ENCODE measurements at places on chromosomes 5 and 9.

- no peak for DNase-seq
Observed at GRCh38 chr9:121901616-121902015, 191.5 kb downstream of the TTLL11 start.

DNA sequence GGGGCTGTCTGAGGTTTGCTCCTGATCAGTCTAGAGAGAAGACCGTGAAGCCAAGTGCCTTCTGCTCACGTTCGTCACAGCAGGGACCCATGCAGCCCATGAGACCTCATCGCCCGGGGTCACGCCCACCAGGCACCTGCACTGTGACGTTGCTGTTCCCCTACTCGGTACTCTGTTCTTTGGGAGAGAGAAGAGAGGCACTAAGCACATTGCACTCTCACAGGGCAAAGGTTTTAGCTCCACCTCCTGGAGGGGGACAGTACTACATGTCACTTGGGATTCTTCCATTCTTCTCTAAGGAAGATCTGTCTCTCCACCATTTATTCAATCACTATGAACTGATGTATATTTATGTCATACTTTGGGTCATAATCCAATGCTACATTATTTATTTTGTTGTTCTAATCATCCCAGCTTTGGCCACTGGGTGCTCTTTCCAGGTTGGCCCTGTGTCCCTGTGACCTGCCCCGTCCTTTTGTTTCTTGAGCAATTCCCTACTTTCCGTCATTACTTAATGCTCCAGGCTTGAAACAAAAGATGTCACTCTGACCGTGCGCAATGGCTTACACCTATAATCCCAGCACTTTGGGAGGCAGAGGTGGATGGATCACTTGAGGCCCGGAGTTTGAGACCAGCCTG is 31.4 kb upstream of the BRD3 start:
- peak; percentile 36 for DNase-seq

GRCh38 chr5:139849942-139850341 is 54.3 kb downstream of the PSD2 start:
- DNase-seq: no peak

DNA sequence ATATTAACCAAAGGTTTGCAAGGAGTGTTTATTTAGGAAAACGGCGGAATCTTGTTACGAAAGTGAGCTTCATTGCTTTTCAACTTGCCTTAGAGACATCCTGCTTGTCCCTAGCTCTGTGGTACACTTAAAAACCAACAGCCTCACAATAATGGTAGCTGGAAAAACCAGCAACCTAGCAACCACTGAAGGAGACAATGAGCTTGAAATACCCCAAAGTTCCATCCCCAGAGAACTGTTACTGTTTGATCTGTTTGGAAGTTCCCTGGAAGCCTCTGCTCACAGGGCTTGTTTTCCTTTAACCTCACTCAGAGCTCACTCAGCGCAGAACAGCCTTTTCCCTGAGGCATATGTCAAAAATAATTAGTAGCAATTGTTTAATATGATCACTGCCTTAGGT is 43.2 kb downstream of the SH3TC2 start:
- DNase-seq: no peak

- DNase-seq: no peak
Observed at GRCh38 chr9:967903-968641, 8.4 kb upstream of the DMRT3 start.

DNA sequence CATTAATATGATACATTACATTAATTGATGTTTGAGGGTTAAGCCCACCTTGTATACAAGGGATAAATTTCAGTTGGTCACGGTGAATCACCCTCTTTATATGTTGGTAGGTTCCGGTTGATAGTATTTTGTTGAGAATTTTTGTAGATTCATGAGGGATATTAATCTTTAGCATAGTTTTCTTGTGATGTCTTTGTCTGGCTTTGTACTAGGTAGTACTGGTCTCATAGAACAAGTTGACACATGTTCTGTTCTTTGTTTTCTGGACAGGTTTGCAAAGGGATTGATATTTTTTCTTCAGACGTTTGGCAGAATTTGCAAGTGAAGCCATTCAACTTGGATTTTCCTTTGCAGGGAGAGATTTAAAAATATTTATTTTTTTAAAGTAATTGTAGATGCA is 49.1 kb upstream of the CLK4 start:
- no peak for DNase-seq

- DNase-seq: no peak
Observed at GRCh38 chr5:158020555-158021418, 161.8 kb upstream of the CLINT1 start.

Data from upper lobe of left lung (tissue), 6 donors.